ENCODE measurements at places on chromosomes 12 and 14.

- no peak overlapping the region for H3K4me3 ChIP-seq
- H3K36me3 ChIP-seq, result no peaks in the 10 kb centered on the region
- H3K4me1 ChIP-seq, result no peaks in the 10 kb centered on the region
- H3K27ac ChIP-seq, result no peak overlapping the region
- H3K27me3 ChIP-seq, result no peaks in the 10 kb centered on the region
These were observed 17.1 kb upstream of the SLC6A12 start for GRCh38 chr12:230925-231671.

GRCh38 chr14:95290871-95291431 lies 28.8 kb downstream of the CLMN start:
- no peaks in the 10 kb centered on the region for H3K36me3 ChIP-seq
- peaks cover 5% of the 10 kb centered on the region for H3K27me3 ChIP-seq
- no peak for DNase-seq
- no peak overlapping the region for H3K4me3 ChIP-seq
- H3K4me1 ChIP-seq, result peaks cover 13% of the 10 kb centered on the region
- no peak overlapping the region for H3K27ac ChIP-seq

DNA sequence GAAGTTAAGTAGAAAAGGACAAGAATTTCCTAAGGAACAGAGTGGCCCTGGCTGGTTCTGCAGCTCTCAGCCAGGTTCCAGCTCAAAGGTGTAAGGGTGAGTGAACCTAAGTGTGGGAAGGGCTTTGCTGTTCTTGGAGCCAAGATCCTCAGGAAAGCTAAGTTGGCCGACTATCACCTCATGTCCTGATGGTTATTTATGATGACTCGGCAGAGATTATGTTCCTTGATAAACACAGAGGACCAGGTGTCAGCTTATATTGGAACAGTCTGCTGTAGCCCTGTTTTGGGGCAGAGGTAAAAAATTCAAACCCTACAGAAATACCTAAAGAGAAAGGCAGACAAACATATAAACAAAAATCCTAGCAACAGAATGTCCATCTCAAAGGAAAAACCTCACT lies 128.5 kb downstream of the TBX3 start:
- no peak overlapping the region for H3K4me3 ChIP-seq
- no peak for DNase-seq
- H3K36me3 ChIP-seq, result no peaks in the 10 kb centered on the region
- no peaks in the 10 kb centered on the region for H3K27me3 ChIP-seq
- no peaks in the 10 kb centered on the region for H3K4me1 ChIP-seq

DNA sequence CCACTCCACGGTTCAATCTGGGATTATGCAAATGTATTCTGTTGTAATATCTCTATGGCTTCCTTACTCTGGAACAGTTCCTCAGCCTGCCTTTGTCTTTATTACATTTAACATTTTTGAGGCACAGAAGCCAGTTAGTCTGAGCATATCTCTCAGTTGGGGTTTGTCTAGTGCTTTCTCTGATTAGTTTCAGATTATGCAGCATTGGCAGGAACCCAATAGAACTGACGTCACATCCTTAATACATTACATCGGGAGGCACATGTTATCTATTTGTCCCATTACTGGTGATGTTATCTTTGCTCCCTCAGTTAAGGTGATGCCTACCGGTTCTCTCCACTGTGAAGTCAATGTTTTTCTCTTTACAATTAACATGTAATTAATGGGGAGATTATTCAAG lies 62.4 kb downstream of the PPM1A start:
- no peaks in the 10 kb centered on the region for H3K4me1 ChIP-seq
- no peak overlapping the region for H3K27ac ChIP-seq
- peaks cover 6% of the 10 kb centered on the region for H3K27me3 ChIP-seq
- H3K36me3 ChIP-seq, result no peaks in the 10 kb centered on the region
- H3K4me3 ChIP-seq, result no peak overlapping the region
- DNase-seq, result no peak

- no peaks in the 10 kb centered on the region for H3K36me3 ChIP-seq
- H3K4me3 ChIP-seq, result no peak overlapping the region
- H3K4me1 ChIP-seq, result no peaks in the 10 kb centered on the region
- no peak for DNase-seq
These were observed 28.9 kb downstream of the PNMA1 start for GRCh38 chr14:73685328-73685727.

DNA sequence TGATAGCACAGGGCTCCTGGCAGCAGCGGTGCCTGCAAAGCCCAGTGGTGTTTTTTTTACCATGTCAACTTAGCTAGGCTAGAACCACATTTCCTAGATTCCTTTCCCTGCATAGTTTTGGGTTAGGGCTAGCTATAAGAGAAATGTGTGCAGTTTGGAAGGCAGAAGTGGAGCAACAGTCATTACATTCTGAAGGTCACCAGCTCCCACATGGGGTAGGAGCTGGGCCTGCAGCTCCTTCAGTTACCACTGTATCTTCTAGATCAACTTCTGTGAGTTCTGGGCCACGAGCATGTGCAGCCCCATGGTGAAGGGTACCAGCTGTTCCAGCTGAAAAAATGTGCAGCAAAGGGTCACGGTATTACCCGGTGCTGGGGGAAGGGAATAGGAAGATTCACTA lies 2.3 kb upstream of the SLC25A3 start:
- peaks cover 27% of the 10 kb centered on the region for H3K4me1 ChIP-seq
- no peaks in the 10 kb centered on the region for H3K27me3 ChIP-seq
- H3K36me3 ChIP-seq, result peaks cover 10% of the 10 kb centered on the region
- no peak overlapping the region for H3K27ac ChIP-seq

DNA sequence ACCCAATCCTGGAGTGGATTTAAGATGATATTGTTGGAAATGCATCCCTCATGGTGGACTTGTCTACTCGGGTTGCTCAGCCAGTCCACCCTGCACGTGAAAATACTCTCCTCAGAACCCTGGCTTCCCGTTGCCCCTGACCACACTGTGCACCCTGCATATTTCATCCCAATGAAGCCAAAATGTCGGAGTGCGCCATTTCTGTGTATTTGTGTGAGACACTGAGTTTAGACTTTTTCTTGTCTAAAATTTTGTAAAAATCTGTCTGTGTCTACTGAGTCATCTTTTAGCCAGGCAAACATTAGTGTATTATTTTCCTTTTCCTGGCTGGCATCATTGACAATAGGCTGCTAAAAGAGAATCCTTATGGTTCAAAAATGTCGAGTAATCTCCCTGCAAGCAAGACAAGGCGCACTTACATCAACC lies 485 bp upstream of the PNMA1 start:
- peak overlapping the region; percentile 84 for H3K4me3 ChIP-seq
- peaks cover 31% of the 10 kb centered on the region for H3K4me1 ChIP-seq

DNA sequence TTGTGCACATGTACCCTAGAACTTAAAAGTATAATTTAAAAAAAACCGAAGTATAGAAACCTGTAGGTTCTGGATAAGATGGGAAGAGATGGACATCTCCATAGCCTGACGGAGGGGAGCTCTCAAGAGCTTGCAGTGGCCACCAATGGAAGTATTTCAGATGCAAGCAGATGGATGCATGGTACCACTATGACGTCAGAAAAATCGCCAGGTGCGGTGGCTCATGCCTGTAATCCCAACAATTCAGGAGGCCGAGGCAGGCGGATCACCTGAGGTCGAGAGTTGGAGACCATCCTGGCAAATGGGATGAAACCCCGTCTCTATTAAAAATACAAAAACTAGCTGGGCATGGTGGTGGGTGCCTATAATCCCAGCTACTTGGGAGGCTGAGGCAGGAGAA lies 3.4 kb downstream of the TEX22 start:
- peaks cover 7% of the 10 kb centered on the region for H3K36me3 ChIP-seq
- no peaks in the 10 kb centered on the region for H3K27me3 ChIP-seq
- no peak for DNase-seq

GRCh38 chr12:50103767-50104321 lies at the start of gene GPD1:
GPD1 (plus strand) TSS chr12:50104008; CDS start chr12:50104051, 43 bp downstream.
- no peak within 1 kb of the TSS for H3K27ac ChIP-seq
- peaks cover 28% of the 10 kb centered on the region for H3K36me3 ChIP-seq

DNA sequence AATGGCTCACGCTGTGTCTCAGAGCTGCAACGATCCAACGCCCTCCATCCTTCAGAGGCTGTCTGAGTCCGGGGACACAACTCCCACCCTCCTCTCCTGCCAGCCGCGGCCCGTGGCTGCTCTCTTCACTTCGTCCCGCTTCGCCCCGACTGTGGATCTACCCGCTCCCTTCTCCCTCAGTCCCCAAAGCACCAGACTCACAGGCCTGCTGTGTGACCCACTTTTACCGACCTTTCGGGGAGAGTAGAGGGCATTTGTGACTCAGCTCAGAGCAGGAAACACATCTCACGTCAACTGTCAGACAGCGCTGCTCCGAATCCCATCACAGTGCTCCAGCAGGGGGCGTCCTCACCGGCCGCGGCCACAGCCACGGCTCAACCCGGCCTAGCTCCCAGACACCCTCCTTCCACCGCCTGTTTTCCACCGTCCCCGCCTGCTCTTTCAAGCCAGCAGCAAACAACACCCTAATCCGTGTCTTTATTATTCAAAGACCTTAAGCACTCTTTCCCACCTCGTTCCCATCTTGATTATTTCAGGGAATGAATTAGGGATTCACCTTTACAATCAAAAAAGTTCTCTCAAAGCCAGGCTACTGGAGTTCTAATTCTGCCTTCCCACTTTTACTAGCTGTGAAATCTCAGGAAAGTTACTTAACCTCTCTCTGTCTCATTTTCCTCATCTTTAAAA lies 5.0 kb upstream of the AQP2 start:
- H3K36me3 ChIP-seq, result no peaks in the 10 kb centered on the region
- H3K27me3 ChIP-seq, result no peaks in the 10 kb centered on the region
- no peak overlapping the region for H3K27ac ChIP-seq
- peaks cover 27% of the 10 kb centered on the region for H3K4me1 ChIP-seq
- DNase-seq, result peak; percentile 91
- no peak overlapping the region for H3K4me3 ChIP-seq

DNA sequence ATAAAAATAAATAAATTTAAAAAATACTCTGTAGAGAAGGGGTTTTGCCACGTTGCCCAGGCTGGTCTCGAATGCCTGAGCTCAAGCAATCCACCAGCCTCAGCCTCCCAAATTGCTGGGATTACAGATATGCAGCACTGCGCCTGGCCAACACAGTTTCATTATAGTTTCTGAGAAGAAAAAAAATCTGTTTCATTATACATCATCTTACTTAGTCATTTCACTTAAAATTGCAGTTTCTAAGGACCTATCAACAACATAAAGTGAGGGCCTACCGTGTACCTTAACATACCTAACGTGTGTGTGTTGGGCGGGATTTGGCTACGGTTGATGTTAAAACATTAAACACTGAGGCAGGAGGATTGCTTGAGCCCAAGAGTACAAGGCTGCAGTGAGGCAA lies 28.3 kb downstream of the P2RX2 start:
- no peaks in the 10 kb centered on the region for H3K27me3 ChIP-seq
- H3K4me1 ChIP-seq, result no peaks in the 10 kb centered on the region
- no peak for DNase-seq
- no peak overlapping the region for H3K4me3 ChIP-seq
- no peak overlapping the region for H3K27ac ChIP-seq
- H3K36me3 ChIP-seq, result peaks cover 52% of the 10 kb centered on the region
